ENCODE measurements at places on chromosomes 11 and 22. TPM values are rescaled to one million over a fixed set of nuclear protein-coding genes. Genes with fewer than 3 reads are reported as not detected.
A peak's percentile ranks its signal among the peaks of the same experiment; 100 is the strongest.

GRCh38 chr11:132578580-132578979 is 953.7 kb downstream of the OPCML start:
- H3K4me3 ChIP-seq: no peak overlapping the region
- no peaks in the 10 kb centered on the region for H3K27me3 ChIP-seq
- DNase-seq: no peak
- H3K27ac ChIP-seq: no peak overlapping the region
- no peaks in the 10 kb centered on the region for H3K36me3 ChIP-seq

DNA sequence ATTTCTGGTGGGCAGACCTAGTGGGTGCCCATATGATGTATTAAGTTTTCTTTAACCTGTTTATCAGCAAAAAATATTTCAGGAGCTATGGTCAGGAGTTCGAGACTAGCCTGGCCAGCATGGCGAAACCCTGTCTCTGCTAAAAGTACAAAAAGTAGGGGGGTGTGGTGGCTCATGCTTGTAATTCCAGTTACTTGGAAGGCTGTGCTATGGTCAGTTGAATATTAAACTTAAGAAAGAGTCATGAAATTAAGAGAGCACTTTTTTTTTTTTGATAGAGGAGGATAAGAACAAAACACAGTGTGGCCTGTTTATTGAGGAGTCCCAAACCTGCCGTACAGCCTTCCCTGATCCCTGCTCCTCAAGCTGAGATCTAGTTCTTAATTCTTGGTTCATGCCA is 29.8 kb downstream of the OR6Q1 start:
- H3K27me3 ChIP-seq: no peaks in the 10 kb centered on the region
- H3K36me3 ChIP-seq: no peaks in the 10 kb centered on the region
- no peaks in the 10 kb centered on the region for H3K4me1 ChIP-seq
- H3K27ac ChIP-seq: no peak overlapping the region
- no peak for DNase-seq

The MTA2 gene
- 263 TPM for total RNA-seq

The CARNS1 gene
- 2.0 TPM for total RNA-seq

The XKR3 gene
- total RNA-seq: not detected

GRCh38 chr11:17496406-17496805 is 19.8 kb upstream of the ABCC8 start:
- no peak for DNase-seq
- H3K4me3 ChIP-seq: no peak overlapping the region
- H3K36me3 ChIP-seq: no peaks in the 10 kb centered on the region
- no peak overlapping the region for H3K27ac ChIP-seq
- H3K27me3 ChIP-seq: no peaks in the 10 kb centered on the region

The TBX10 gene
- not detected for total RNA-seq

DNA sequence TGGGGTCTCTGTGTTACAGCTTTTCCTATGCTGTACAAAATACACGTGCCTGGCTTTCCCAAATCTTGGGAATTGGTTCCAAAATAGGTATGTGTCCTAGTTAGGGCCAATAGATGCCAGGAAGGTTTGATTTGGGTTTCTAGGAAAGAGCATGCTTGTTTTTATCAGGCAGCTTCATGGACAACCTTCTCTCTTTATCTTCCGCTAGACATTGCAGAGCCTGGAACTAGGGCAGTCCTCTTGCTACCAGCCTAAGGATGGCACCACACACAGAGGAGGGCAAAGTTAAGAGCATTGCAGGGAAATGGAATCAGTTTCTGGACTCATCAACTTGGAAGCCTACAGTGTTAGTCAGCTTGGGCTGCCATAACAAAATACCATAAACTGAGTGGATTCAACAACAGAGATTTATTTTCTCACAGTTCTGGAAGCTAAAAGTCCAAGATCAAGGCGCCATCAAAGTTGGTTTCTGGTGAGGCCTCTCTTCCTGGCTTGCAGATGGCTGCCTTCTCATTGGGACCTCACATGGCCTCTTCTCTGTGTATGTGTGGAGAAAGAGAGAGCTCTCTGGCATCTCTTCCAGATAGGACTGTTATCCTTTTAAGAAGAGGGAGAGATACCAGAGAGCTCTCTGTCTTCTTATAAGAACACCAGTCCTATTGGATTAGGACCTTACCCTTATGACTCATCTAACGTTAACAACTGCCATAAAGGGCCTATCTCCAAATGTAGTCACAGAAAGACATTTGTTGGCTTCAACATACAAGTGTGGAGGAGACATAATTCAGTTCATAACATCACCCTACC is 27.3 kb upstream of the CREB3L1 start:
- H3K4me3 ChIP-seq: no peak overlapping the region
- no peaks in the 10 kb centered on the region for H3K4me1 ChIP-seq
- no peak for DNase-seq
- no peaks in the 10 kb centered on the region for H3K27me3 ChIP-seq
- no peaks in the 10 kb centered on the region for H3K36me3 ChIP-seq

- no peak overlapping the region for H3K4me3 ChIP-seq
- no peaks in the 10 kb centered on the region for H3K36me3 ChIP-seq
- H3K27me3 ChIP-seq: no peaks in the 10 kb centered on the region
- peaks cover 12% of the 10 kb centered on the region for H3K4me1 ChIP-seq
- H3K27ac ChIP-seq: no peak overlapping the region
These were observed 2.0 kb downstream of the CDKN1C start for GRCh38 chr11:2883640-2883978.

DNA sequence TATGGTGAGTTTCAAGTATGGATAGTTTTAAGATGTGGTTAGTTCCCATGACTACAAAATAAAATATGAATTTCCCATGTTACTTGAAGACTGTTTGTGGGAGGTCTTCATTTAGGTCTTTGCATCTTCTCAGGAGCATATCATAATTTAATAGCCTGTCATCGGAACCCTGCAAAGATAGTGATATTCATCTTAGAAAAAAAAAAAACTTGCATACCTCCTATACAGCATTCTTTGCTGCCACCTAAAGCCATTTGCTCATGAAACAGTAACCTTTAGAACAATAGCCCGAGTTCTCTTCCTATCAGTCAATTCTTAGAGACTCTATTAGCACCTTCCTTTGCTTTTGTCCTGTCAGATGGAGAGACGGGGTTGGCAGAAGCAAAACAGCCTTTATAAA is 75.3 kb downstream of the ARFGAP2 start:
- H3K4me3 ChIP-seq: no peak overlapping the region
- no peak for DNase-seq
- no peaks in the 10 kb centered on the region for H3K27me3 ChIP-seq
- no peaks in the 10 kb centered on the region for H3K4me1 ChIP-seq
- no peak overlapping the region for H3K27ac ChIP-seq

- H3K36me3 ChIP-seq: no peaks in the 10 kb centered on the region
- DNase-seq: no peak
- H3K27me3 ChIP-seq: no peaks in the 10 kb centered on the region
- no peak overlapping the region for H3K4me3 ChIP-seq
These were observed 8.9 kb upstream of the OR2D3 start for GRCh38 chr11:6911948-6912347.

- no peak overlapping the region for H3K27ac ChIP-seq
- H3K27me3 ChIP-seq: no peaks in the 10 kb centered on the region
- no peaks in the 10 kb centered on the region for H3K36me3 ChIP-seq
- H3K4me3 ChIP-seq: no peak overlapping the region
- no peaks in the 10 kb centered on the region for H3K4me1 ChIP-seq
These were observed 42.6 kb downstream of the ACER3 start for GRCh38 chr11:76903325-76903724.

DNA sequence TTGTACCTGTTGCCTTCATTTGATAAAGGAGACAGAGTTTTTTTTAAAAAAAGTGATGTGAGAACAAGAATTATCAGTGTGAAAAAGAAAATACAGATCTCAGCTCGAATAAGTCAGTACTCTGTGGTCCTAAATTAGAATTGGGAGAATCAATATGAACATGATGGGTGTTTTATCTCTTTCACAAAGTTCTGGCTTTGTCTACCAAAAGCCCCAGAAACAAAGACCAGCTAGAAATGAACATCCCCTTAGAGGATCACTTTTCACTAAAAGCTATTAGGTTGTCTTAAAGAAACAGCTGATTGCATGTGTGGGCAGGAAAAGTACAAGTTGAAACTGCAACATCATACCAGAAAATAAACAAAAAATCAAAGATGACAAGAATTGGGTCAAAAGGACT is 8.4 kb upstream of the ST14 start:
- H3K4me3 ChIP-seq: no peak overlapping the region
- DNase-seq: no peak
- no peaks in the 10 kb centered on the region for H3K27me3 ChIP-seq
- no peak overlapping the region for H3K27ac ChIP-seq
- peaks cover 9% of the 10 kb centered on the region for H3K4me1 ChIP-seq
- H3K36me3 ChIP-seq: no peaks in the 10 kb centered on the region

DNA sequence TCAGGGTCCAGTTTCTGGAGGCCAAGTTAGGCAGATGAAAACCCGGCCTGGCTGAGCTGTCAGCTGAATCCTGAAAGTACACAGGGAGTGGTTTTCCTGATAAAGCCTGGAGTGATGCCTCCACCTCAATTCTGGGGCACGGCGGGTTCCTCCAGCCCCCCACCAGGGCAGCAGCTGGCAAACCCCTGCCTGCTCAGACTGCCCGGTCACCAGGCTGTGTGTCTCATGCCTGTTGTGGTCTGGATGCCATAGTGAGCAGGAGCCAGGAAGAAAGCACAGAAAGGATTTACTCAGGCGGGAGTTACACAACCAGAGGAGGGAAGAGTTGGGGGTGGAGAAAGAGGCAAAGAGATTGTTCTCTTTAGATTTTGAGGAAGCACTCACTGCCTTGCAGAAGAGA is 119.9 kb upstream of the RASSF10 start:
- no peaks in the 10 kb centered on the region for H3K4me1 ChIP-seq
- no peaks in the 10 kb centered on the region for H3K36me3 ChIP-seq
- H3K27ac ChIP-seq: no peak overlapping the region
- no peak overlapping the region for H3K4me3 ChIP-seq

GRCh38 chr11:57536947-57537619 is at the start of gene SMTNL1:
SMTNL1 (plus strand) TSS chr11:57537595; CDS start chr11:57542643, 5,048 bp downstream.
- H3K36me3 ChIP-seq: no peaks in the 10 kb centered on the region
- no peaks in the 10 kb centered on the region for H3K27me3 ChIP-seq
- no peaks in the 10 kb centered on the region for H3K4me1 ChIP-seq

DNA sequence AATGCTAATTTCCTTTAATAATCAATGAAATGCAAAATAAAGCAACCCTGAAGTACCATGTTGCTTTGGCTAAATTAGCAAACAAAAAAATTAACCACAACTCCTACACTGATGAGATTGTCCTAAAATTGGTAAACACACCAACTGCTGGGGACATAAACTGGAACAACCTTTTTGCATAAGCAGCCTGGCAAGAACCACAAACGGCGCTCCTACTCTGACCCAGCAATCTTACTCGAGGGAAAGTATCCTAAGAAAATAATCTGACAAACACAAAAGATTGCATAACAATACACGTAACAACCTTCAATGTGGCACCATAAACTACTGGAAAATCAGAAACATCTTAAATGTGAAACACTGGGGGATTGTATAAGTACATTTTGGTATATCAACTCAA is 189.8 kb upstream of the PITPNB start:
- H3K36me3 ChIP-seq: no peaks in the 10 kb centered on the region
- no peak for DNase-seq
- H3K27ac ChIP-seq: no peak overlapping the region
- H3K27me3 ChIP-seq: no peaks in the 10 kb centered on the region
- H3K4me3 ChIP-seq: no peak overlapping the region
- H3K4me1 ChIP-seq: no peaks in the 10 kb centered on the region

The SC5D gene
- 23.6 TPM for total RNA-seq

- peaks cover 35% of the 10 kb centered on the region for H3K4me1 ChIP-seq
- peak overlapping the region; percentile 19 for H3K27ac ChIP-seq
- no peaks in the 10 kb centered on the region for H3K27me3 ChIP-seq
- H3K36me3 ChIP-seq: no peaks in the 10 kb centered on the region
- peak; percentile 67 for DNase-seq
- no peak overlapping the region for H3K4me3 ChIP-seq
These were observed 8.4 kb upstream of the CTR9 start for GRCh38 chr11:10742460-10743208.

GRCh38 chr11:131681920-131682319 is 311.5 kb downstream of the NTM start:
- no peaks in the 10 kb centered on the region for H3K36me3 ChIP-seq
- no peak for DNase-seq
- H3K4me3 ChIP-seq: no peak overlapping the region
- H3K27me3 ChIP-seq: no peaks in the 10 kb centered on the region
